GDM1 (cell line): ENCODE measurements at places on chromosomes 1 and 21.

- no peak for DNase-seq
Measured at GRCh38 chr1:80925130-80925805, 875.5 kb upstream of the ADGRL2 start.

DNA sequence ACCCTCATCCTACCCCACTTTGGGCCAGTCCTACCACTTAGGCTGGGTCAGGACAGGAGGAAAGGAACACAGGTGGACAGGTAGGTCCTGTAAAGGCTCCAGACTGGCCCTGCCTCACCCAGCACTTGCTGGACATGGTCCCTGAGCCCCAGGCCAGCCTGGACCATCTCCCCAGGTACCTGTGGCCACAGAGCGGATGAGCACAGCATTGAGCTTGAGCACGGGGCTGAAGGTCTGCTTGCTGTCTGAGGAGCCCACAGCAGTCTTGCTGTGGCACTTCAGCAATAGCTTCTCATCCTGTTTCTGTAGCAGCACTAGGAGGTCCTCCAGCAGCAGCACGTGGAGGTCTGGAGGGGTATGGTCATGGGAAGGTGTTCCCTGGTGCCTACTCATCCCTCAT is 23.3 kb downstream of the LRRC71 start:
- DNase-seq = no peak

- DNase-seq = peak; percentile 18
Measured at GRCh38 chr1:51768971-51769588, 109.4 kb downstream of the NRDC start.

GRCh38 chr1:25727088-25727487 is 72.9 kb upstream of the SELENON start:
- DNase-seq = no peak

- DNase-seq = no peak
Measured at GRCh38 chr1:59013276-59013927, 229.6 kb upstream of the JUN start.

GRCh38 chr1:89172468-89173143 is 3.2 kb downstream of the GBP7 start:
- no peak for DNase-seq

DNA sequence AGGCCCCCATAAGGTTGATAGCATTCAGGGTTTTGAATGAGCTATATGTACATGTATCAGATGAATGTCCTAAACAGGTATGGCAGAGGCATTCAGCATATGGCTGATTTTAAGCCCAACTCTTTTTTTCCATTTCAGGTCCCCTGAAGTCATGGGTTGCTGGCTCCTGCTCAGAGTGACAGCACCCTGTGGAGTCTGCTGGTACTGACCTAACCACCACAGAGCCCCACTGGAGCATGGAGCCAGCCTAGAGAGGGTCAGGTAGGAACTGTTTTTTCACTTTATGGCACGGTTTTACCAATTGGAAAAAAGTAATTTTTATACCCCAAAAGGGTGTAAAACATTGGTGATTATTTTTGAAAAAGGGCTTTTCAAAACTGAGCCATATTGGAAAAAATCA is 82.5 kb upstream of the MPC2 start:
- no peak for DNase-seq

DNA sequence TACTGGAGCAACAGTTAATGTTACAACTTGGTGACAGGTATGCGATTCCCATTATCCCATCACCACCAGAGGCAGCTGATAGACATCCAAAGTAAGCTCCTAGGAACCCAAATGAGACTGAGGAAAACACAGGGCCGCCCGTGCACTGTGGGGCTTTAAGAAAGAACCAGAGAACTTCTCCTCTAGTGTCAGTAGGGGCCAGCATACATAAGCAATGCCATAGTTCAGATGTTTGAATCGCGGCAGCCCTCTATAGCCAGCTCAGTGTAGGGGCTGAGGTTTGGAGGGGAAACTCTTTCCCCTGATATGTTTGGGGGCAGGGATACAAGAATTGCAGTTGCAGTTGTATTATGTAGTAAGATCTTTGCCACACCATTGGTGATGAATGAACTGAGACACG is 593.3 kb upstream of the NCAM2 start:
- DNase-seq = no peak

DNA sequence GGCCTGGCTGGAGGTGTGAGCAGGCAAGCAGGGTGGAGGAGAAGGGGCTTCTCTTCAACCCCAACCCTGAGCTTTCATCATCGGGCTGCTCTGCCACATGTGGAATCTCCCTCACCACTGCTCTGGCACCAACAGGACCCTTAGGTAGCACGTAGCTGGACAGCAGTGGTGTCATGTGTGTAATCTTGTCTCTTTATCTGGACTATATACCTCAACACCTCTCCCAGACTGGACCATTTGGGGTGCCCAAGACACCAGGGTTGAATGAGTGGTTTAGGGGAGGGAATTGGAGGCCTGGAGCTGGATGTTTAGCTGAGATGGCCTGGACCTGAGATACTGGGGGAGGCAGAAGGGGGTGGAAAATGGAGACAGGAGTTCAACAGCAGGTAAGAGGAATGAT is 63.0 kb downstream of the UBE2T start:
- DNase-seq = no peak

DNA sequence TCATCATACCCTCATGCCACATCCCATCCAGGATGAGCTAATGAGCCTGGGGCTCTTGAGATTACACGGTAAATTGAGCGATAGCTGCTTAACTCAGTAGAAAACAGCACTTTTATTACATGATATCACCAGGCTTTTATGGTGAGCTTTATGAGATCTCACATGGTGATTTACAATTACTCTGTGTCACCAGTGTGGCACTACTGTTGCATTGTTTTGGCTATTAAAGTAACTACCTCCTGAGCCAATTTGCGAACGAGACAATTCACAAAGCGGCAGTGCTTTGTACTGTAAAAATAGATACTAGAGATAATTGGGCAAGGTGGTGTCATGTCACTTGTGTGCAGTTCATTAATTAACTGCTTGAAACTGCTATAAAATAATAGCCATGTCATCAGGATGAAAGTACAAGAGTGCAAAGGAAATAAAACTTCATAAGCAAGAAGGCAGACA is 767.7 kb upstream of the ADGRL2 start:
- no peak for DNase-seq

- DNase-seq = no peak
Measured at GRCh38 chr21:37432710-37433455, 66.3 kb downstream of the DYRK1A start.

- DNase-seq = no peak
Measured at GRCh38 chr21:43273708-43274021, 104.9 kb downstream of the CRYAA start.

GRCh38 chr21:37868446-37869295 is 47.6 kb downstream of the KCNJ6 start:
- DNase-seq = no peak

DNA sequence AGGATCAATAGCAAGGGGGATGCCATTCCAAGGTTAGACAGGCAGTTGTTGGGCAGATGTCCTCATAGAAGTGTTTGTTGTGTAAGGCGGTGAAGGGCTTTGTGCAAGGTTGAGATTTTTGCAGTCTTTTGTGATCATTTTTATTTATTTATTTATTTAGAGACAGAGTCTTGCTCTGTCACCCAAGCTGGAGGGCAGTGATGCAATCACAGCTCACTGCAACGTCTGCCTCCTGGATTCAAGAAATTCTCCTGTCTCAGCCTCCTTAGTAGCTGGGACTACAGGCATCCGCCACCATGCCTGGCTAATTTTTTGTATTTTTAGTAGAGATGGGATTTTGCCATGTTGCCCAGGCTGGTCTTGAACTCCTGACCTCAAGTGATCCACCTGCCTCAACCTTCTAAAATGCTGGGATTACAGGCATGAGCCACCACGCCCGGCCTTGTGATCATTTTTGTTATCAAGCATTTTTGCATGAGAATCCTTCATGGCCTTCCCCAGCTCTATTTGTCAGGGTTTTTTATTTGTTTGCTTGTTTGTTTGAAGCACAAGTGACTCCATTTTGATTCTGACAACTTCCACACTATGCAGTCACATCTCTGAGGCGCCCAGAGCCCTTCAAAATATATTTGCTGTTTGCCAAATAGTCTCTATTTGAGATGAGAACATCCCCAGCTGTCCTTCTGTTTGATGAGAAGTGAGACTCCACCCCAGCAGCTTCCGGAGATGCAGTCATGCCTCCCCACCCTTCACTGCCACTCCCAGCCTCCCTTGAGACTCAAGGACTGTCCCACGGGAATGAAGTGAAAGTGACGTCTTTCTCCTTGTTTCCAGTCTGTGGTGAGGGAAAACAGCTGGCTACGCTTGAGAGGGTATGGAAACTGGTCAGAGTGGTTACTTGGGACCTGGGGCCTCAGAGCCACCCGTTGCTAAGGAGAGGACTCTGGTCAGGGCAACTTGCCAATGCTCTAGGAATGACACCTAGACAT is 38.0 kb downstream of the TMEM50B start:
- no peak for DNase-seq

- no peak for DNase-seq
Measured at GRCh38 chr21:27532076-27532475, 565.2 kb upstream of the ADAMTS5 start.

DNA sequence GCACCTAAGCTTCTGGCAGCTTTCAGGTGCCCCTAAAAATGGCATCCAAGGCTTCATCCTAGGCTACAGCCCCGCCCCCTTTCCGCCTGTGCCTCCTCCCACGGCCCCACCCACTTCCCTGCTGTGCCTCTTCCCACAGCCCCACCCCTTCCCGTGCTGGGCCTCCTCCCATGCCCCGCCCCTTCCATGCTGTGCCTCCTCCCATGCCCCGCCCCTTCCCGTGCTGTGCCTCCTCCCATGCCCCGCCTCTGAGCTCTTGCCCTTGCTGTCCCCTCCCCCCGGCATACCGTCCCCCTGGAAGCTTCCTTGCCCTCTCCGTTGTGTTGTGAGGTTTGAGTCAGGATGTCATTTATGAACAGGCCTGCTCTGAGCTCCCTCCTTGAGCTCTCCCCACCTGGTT is 228.5 kb upstream of the AJAP1 start:
- DNase-seq = no peak

- no peak for DNase-seq
Measured at GRCh38 chr1:41622859-41623732, 138.6 kb upstream of the EDN2 start.

GRCh38 chr1:230359992-230360668 is 66.0 kb downstream of the PGBD5 start:
- DNase-seq = no peak

DNA sequence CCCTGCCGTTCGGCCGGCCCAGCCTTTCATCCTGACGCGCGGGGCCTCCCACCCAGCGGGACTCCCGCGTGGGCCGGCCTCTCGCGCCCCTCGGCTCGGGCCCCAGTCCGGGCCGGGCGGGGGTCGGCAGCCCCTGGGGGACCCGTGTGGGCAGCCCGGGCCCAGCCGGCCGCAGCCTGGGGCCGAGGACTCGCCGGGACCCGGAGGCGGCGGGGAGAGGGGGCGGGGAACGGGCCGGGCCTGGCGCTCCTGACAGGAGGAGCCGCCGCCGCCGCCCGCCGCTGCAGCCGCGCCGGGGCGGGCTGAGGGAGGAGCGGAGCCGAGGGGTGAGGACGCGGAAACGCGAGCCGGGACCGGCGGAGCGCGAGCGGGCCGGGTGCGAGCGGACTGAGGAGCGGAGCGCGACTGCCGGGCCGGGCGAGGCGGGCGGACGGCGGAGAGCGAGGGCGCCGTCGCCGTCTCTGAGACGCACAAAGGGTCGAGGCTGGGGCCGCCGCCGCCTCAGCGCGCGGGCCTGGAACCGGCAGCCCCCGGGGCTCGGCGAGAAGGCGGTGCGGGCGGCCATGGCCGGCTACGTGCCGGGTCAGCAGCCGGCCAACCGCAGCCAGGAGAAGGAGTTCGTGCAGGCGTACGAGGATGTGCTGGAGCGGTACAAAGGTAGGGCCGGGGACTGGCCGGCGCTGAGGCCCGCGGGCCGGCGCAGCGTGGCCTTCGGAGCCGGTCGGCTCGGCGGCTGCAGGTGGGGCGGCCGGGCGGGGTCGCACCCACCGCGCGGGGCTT is 79.1 kb downstream of the NDUFS5 start:
- no peak for DNase-seq

DNA sequence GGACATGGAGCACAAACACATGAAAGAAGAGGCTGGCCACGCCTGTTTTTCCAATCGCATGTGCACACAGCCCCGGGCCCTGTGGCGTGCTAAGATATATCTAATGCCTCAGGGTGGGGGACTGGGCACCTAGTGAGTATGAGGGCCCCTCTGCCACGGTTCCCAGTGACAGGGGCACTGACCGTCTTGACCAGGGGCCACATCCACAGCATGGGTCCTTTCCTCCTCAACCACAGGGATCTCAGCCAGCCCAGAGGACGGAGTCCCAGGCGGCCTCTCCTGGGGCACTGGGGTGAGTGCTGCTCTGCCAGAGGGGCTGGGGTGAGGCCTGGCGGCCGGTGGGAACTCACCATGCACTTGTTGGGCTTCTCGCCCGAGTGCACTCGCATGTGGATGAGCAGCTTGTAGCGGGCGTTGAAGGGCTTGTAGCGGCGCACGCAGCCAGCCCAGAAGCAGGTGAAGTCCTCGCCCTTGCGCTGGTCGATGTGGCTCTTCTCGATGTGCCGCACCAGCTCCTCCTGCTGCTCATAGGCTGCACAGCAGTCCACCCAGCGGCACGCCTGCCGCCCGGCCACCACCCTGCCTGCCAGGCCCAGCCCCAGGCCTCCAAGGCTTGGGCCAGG is 134.7 kb downstream of the DMRTB1 start:
- no peak for DNase-seq

- DNase-seq = no peak
Measured at GRCh38 chr21:25215698-25216384, 391.4 kb downstream of the MRPL39 start.

DNA sequence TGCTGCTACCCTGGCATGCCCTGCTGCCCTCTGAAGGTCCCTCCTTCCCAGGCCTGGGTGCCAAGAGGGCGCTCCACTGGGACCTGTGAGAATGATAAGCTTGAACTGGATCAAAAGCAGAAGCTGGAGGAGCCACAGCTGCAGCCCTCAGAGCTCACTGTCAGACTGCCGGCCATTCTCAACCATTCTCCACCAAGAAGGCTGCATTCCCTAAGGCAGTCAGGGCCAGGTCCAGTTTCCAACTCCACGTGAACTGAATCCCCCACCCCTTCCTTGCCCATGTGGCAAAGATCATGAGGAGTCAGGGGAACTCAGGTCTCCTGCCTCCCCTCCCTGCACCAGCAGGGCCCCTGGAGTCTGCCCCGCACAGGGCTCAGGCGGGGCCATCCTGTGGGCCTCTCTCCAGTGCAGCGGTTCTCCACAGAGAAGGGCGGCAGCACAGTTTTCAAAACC is 19.5 kb downstream of the SLC1A7 start:
- no peak for DNase-seq

GRCh38 chr1:172991674-172992400 is 58.9 kb downstream of the TNFSF18 start:
- DNase-seq = peak; percentile 30

GRCh38 chr1:61184040-61184713 is 101.8 kb downstream of the NFIA start:
- DNase-seq = no peak

DNA sequence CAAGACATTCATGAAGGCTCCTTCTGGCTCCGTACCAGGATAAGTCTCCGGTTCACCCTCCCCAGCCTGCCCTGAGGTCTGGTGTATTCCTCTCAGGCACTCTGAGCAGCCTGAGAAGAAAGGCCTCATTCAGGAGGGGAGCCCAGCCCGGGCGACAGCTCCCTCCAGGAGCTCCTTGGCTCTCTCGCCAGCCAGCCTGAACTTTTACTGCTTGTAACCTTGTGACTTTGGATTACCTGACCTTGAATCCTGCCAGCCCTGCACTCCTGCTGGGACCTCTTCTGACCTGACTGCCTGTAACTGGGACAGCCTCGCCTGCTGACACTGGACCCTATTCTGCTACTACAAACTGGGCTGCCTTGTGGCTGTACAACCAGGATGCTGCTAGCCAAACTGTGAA is 65.8 kb downstream of the CD34 start:
- no peak for DNase-seq

GRCh38 chr1:241022366-241022765 is 334.6 kb downstream of the RGS7 start:
- no peak for DNase-seq

- no peak for DNase-seq
Measured at GRCh38 chr1:29713857-29714256, 477.5 kb downstream of the PTPRU start.
